ENCODE measurements at places on chromosomes 3 and 15.

- DNase-seq = no peak
Observed at GRCh38 chr15:51884517-51885236, 55.2 kb downstream of the TMOD3 start.

DNA sequence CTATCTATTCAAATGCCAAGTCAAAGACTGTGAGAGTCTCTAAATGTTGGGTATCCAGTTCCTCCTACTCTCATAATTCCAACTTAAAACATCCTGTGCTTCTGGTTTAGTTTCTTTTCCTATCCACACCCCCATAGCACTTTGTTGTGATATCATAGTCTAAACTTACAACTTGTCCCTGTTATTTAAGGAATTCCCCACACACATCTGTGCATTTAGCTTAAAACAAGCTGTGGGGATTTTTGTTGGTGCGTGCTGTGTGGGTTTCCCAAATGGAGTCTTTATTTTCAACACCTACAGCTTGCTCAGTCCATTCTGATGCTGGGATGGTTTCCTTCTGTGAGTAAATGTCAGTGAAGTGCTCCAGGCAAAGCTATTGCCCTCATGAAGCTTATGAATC, 167.3 kb downstream of the GMNC start:
- DNase-seq = no peak

DNA sequence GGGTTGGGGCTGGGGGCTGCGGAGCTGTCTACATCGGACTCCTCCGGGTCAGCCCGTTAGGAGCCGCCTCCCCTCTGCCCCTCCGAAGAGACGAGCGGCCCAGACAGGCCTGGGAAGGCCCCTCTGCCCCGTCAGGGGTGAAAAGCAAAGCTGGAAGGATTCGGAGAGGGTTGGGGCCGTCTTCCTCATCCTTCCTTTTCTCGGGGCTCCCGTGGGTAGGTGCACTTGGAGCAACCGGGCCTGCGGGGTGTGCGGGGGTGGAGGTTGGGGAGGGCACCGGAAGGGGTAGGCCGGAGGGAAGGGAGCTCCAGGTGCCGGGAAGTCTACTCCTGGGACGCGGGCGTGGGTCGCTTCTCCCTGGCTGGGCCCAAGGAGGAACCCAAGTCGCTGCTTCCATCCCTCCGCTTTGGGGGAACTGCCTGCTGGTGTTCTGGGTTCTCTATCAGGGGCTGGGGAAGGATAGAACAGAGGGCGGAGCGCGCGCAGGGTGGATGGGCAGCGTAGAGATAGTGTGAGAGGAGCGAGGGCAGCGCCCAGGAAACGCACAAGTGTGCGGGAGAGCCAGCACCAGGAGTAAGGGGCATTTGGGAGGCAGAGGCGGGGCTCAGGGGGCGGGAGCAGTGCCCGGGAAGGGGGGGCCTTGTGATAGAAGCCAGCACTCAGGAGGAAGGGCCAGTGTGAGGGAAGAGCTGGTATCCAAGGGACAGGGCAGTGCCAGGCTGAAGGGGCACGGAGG, 590 bp downstream of the POLR2H start:
- DNase-seq = no peak

DNA sequence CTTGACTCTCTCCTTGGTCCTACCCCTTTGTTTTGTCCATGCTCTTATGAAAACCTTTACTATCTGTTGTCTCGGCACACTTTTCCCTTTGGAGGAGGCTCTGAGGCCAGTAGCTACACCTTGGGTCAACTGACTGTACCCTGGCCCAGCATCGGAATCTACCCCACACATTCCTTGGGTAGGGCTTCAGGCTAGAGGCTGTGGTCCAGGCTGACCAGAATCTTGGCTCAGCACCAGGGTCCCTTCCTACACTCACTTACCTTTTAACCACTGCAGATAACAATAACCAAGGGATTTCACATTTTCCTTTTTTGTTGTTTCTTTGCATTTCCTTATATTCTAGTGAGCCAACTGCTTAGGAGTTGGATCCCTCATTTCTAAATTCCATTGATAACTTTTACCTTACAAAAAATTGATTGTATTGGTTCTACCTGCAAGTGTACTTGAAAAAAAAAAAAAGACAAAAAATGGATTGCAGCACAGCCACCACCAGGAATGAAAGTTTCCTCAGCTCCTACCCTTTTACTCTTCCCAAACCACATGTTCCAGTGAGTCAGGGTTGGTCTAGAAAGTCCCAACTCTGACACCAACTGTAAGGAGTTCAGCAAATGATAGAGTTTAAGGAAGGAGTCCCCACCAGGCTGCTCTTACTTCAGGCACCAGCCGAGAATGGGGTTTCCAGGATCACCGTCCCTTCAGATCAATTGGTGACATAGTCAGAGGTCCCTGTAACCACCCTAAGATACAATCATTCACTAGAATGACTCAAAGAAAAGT, 95.6 kb downstream of the FBLN2 start:
- no peak for DNase-seq

DNA sequence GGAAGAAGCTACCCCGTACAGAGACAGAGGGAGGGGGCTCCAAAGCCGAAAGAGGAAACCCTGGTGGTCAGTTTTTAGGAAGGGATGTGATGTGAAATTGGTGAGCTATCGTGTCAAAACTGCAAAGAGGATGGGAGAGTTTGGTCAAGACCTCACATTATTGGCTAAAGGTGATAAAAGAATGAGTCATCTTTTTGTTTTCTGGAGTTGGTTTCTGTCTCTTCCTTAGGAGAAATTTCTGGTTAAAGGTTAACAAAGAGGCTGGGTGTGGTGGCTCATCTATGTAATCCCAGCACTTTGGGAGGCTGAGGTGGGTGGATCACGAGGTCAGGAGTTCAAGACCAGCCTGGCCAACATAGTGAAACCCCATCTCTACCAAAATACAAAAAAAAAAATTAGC, 217.8 kb upstream of the CBLB start:
- no peak for DNase-seq

DNA sequence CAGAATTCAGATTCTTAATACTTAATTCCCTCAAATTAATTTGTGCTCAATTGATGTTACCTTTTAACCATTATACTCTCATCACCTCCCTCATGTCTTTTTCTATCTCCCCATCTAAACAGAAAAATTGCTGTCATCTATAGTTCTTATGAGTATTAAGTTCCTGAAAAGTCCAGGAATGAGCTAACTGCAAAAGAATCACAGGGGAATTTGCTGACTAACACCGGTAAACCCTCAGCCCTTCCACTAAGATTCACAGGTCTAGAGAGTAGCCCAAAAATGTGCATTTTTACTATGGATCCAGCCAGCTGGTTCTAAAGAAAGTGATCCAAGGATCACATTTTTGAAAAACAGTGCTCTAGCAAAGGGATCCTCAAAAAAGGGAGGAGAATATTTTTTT, 67.0 kb downstream of the SETD2 start:
- DNase-seq = no peak

GRCh38 chr3:189517981-189518380, 113.2 kb upstream of the TP63 start:
- no peak for DNase-seq

DNA sequence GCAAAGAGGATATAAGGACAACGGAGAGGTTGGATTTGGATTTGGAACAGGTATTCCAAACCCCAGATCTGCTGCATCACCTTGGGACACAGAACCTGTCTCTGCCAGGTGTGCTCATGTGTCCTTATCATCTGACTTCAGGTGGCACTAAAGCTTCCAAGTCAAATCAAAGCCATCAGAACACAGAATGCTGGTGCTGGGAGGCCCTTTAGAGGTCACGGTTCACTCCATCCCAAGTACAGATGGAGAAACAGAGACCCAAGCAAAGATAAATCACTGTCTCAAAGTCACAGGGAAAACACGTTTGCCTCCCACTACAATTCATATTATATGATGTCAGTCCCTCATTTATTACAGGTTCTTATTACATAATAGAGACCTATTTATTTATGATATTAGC, 72.8 kb downstream of the HES1 start:
- no peak for DNase-seq

GRCh38 chr3:162103808-162104207, 607.2 kb downstream of the OTOL1 start:
- no peak for DNase-seq

DNA sequence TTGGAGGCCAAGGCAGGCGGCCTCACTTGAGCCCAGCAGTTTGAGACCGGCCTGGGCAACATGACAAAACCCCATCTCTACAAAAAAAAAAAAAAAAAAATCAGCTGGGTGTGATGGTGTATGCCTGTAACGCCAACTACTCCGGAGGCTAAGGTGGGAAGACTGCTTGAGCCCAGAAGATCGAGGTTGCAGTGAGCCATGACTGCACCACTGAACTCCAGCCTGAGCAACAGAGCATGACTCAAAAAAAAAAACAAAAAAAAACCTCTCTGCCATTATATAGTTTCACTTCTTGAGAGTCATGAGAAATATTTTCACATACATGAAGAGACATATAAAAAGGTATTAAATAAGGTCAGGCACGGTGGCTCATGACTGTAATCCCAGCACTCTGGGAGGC, 45.9 kb upstream of the CP start:
- no peak for DNase-seq

GRCh38 chr3:189754356-189754755, 123.2 kb downstream of the TP63 start:
- no peak for DNase-seq
